ENCODE measurements at places on chromosomes 3 and 15.

DNA sequence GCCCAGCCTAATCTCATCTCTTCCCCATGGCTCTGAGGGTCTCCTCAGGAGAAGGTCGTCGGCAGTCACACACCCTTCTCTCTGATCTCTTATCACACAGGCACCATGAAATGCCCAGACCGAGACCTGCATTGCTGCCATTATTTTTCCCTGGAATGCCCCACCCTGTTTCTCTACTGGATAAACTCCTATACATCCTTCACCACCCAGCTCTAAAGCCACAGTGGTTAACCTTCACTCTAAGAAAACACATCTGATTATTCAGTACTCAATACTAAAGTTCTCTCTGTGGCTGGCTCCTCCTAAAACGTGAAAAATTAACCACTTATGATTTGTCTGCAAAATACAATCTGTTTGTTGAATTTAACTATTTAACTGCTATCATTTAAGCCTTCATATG, 43.3 kb downstream of the RORA start:
- DNase-seq = no peak

DNA sequence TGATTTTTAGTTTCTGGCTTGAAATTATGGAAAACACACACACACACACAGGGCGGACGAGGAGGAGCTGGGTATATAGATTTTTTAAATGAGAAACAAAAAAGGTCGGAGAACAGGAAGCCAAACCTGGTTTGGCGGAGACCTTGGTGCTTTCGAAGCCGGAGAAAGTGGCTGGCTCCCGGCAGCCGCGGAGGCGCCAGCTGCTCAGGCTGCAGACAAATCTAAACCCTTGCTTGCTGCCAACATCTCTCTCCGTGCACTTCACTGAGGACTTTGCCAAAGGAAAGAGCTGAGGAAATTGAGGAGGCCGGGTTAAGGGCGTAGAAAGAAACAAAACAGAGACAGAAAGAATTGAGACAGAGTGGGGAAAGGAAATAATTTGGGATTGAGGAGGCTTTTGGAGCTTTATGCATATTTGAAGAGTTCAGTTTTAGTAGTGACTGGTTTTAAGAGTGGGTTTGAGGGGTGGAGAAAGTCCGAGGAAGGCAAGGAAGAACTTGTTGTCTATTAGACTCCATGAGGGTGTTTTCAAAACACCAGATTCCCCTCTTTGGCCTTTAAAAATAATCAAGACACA, 2.2 kb downstream of the ZIC1 start:
- DNase-seq = no peak

DNA sequence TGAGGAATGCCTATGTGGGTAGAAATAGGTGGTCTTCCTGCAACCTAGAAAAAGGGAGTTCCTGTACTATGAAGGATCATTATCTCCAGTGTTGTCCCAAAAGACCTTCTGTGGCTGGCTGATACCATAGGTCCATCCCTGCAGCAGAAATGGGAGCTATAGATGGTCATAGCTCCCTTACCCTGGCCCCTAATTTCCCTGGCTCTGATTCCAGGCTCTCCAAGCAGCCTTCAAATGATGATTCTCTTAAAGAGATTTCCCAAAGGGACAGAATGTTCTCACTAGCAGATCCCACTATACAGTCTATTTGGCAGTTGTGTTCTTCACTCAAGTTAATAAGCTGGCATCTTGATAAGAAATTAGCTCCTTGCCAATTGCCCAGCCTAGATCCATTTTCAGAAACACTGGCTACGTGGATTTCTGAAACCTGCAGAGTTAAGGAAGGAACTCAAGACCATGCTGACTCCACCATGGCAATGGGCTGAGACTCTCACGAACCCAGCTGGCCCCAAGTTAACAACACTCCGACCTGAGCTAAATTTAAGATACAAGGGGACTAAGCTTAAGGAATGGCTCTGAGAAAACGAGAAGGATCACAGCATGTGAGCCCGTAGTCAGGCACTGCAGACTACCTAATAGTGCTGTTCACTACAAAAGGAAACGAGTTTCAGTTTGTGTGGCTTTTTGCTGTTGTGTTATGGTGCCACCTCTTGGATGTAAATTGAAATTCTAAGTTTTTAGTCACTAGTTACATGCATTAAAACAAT, 11.4 kb downstream of the C15orf40 start:
- no peak for DNase-seq

DNA sequence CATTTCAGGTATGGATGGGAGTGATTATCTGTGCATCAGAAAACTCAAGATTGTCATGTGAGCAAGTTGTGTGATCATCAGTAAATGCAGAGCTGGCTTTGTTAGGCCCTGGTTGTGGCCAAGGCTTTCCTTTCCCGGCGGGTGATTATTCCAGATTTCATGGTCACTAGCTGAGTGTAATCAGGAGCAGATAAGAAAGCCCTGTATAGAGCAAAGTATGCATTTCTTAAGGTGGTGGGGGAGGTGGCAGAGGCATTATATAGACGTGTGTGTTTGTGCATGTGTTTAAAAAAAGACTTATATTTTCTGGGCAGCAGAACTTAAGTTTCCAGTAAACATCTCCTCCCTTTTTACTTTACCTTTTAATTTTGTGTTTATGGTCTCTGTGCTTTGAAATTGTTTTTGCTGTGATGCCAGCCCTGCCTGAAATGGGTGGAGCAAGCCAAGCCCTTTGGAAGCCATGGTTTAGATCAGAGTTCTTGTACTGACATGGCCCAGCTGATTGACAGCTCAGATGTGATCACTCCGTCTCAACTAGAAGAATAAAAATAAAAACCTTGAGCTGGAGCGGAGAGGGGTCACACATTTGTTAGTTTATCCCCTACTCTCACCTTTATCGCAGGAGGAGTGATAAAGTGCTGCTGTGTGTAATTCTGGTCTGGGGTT, 22.2 kb downstream of the SMAD3 start:
- no peak for DNase-seq

- no peak for DNase-seq
Measured at GRCh38 chr3:178735032-178735674, 198.9 kb downstream of the KCNMB2 start.

- DNase-seq = no peak
Measured at GRCh38 chr15:87118435-87118834, 1038.8 kb downstream of the AGBL1 start.

DNA sequence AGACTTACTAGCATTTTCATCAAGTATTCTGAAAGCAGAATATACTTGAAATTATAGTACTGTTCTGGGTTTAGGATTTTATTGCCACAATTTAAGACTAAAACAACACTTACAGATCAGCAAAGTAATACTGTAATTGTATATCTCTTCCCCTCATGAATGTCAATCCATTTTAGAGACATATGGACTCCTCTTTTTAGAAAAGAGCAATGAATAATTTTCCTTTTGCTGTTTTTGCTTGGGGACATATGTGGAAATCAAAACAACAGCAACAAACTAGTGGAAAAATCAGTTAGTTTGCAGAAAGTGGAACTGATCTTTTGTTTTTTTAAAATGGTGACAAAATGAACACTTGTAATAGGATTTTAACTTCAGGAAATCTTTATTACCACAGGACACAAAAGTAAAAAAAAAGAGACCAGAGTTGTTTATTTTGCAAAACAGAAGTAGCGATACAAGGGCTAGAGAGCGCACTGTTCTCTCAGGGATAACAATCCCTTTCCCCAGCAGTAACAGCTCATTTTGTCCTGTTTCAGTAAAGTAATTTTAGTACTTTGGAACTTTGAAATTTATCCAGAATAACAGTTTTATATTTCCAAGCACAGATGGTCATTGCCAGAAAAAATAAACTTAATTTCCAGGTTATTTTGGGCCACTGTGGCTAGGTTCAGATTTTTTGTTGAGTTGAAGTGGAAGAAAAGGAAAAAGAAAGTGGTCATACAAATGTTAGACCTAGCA, 17.1 kb downstream of the LEKR1 start:
- DNase-seq = no peak

Measured in lower leg skin (tissue), 4 donors.